ENCODE measurements at places on chromosomes 4 and X.

- no peak for DNase-seq
Measured at GRCh38 chrX:154495472-154495922, 5.1 kb upstream of the SLC10A3 start.

- DNase-seq: no peak
Measured at GRCh38 chr4:6560416-6561172, 14.4 kb upstream of the MAN2B2 start.

DNA sequence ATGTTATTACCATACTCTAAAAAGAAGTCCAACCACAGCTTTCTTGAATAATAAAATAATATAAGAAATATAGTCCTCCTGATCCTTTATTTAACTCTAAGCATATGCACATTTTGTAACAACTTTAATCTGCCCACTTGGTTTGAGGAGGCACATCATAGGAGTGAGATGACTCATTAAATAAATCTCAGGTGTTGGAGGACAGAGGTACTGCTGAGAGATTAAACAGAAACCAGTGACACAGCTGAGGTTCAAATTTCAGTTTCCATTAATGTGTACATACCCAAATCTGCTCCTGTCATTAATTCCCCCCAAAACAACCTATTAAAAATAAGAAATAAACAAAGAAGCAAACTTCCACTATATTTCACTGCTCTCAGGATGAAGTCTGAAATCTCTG, 211.0 kb downstream of the KCTD8 start:
- no peak for DNase-seq

DNA sequence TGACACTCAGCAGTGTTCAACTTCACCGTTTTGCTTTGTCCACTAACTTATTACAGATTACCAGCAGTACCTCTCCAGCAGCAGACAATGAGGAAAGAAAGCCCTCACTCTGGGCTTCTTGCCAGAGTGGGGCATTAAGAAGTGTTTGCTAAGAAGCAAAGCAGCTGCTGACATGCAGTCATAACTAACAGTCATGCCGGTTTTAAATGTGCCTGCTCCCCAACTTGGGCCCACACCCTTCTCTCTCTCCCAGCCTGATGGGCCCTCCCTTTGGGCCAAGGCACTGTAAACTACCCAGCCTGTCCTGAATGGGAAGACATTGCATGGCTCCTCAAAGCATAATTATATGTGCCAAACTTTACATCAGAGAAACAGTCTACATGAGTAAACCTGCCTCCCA, 54.6 kb upstream of the HHIP start:
- no peak for DNase-seq

DNA sequence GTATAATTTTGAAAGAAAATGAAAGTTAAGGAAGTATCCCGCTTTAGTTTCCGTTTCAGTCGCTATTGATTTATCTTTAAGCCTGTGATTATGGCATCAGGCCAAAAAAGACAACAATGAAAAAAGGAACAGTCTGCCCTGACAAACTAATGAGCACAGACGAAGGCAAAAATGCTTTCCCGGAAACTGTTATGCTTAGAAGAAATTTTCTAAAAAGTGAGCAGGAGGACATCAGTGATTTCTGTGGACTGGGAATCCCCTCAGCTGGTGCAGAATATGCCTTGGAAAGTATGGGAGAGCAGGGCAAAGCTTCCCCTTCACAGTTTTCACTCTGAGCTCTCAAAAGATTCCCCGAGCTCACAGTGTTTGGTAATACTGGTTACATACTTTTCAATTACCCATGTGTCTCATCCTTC, 5.1 kb upstream of the CXCL10 start:
- DNase-seq: no peak

GRCh38 chrX:96403446-96403845, 281.2 kb upstream of the DIAPH2 start:
- no peak for DNase-seq

DNA sequence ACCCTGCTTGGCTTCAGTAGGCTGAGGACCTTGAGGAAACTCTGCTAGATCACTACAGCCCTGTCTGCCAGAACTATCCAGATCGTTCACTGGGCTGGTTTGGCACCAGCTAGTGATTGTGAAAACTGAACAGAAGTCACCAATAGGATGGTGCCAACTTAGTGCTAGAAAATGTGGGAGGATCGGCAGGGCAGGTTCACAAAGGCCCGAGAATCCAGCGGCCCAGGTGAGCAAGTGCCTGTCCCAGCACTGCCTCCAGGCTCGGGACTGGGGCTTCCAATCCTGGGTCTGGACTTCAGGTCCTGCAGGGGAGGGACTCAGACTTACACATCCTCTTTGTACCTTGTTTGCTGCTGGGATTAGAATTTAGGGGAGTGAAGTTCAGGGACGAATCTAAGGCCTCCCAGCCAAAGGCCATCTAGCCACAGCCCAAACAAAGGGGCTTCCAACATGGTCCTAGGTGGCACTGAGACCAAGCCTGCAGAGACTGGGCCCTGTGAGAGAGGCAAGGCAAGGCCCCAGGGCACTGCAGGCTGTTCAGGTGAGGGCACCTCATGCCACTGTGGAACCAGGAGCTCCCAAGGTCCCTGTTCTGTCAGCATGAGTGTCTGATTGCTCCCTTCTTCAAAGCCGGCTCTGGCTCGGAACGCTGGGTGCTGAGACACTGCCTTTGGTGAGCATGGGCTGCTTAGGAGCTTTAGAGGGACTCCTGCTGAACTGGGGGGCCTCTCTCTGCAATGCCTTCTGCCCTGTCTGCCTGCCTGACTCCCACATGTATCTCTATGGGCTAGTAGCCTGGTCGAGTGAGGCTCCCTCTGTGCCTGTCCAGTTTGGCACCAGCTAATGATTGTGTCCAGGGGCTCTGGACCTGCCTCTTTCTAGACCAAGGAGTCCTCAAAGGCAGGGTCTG, 20.7 kb upstream of the ZNF185 start:
- DNase-seq: no peak

GRCh38 chrX:13110433-13111324, 66.3 kb upstream of the FAM9C start:
- no peak for DNase-seq

DNA sequence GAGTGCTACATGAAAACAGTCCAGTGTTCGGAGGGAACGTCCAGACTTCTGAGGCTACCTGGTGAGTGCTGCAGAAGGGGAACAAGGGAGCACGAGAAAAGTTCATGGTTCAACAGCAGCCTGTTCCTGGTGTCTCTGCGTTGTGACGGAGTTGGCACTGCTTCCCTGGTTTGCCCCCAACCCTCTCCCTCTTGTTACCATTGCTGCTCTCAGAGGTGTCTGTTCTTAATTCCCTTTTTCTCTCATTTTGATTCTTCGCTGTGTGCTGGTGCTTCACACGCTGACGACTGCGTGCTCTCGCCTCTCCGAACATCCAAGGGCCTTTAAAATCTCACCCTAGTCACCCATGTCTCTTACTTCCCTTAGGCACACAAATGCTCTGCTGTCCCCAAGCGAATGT, 1.6 kb upstream of the FAM149A start:
- DNase-seq: no peak

DNA sequence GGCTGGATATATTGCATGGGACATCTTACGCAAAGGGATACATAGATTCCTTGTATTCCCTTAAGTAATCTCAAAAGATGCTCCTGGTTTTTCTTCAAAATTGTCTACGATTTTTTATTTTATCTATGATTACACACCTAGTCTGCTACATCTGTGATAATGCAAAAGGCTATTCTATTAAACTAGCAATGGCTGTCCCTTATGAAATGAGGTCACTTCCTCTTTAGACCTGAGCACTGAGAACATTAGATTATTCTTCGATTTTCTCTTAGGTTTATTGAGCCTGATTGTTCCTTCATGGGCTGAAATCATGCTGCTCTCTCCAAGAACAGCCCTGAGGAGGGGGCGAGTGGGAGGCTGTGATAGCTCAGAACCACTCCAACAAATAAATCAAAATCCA, 126.8 kb upstream of the ENPP6 start:
- no peak for DNase-seq

GRCh38 chr4:105305019-105305836, 158.6 kb downstream of the TET2 start:
- no peak for DNase-seq

GRCh38 chrX:140762061-140762460, 52.5 kb downstream of the LINC00632 start:
- DNase-seq: no peak

DNA sequence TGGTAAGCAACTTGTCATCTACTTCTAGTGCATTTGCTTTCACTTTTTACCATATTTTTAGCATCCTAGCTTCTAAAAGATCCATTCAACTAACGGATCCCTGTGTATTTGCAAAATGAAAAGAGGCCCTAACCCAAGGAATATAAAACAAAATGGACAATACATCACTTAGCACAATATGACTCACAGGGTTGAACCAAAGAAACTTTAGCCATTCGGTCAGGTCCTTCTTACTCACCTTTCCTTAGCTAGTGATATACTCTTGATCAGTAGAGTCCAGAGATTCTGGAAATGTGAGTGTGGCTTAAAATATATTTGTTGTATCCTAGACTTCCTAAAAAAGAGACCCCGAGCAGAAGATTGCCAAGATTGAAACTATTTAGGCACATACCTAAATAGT, 19.5 kb downstream of the TMPRSS11E start:
- no peak for DNase-seq

- DNase-seq: no peak
Measured at GRCh38 chr4:174314770-174315169, 31.1 kb downstream of the CEP44 start.

DNA sequence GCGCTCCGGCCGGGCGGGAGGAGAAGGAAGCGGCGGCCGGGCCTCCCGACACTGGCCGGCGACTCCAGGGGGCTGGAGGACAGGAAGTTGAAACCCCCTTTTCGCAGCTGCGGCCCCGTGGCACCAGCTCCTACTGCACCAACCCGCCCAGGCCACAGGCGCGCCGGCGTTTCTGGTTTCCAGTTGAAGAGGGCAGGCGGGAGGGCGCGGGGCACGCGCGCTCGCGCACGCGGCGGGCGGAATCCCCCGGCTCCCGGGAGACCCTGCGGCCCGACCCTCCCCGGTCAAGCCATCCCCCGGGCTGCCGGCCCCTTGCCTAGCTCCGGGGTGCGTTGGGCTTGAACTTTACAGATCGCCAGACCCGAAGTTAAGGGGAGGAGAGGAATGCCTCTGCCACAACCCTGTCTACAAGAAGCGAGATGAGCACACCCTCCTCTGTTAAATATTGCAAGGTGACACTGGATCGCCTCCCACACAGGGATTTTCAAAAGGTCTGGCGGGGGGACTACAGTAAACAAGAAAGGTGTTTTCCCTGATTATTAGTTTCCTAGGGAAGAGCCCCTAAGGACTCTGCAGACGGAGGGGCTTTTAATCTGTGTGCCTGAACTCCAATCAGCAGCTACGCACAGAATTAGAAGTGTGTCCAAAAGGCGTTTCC, 1.4 kb downstream of the ELOVL6 start:
- DNase-seq: peak; percentile 45

GRCh38 chr4:25938366-25938765, 24.3 kb downstream of the SMIM20 start:
- no peak for DNase-seq

DNA sequence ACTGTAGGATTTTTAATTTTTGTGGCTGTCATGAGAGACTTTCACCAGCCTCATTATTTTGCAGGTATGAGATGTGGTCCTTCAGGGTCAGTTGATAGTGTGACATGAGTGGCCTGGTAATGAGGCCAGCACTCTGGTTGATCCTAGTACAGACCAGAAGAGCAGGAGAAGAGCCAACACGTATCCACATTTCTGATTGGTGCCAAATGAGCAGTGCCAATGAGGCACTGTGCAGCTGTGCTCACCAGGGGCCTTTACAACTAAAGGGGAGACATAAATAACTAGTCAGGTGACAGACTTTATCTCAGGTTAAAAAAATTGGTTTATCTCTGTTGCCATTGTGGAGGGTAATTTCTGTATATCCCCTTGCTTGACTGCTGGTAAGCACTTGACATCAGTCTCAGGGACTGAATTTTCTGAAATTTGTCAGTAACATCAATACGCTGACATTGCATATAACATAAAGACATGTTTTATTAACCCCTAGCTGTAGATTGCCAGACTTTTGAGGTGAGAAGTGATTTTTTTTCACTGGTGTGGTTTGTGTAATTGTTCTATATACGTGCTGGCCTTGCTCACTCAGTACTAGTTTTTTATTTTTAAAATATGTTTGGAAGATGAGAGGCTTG, 101.2 kb downstream of the AFF1 start:
- no peak for DNase-seq

GRCh38 chrX:15310117-15310516, 5.3 kb downstream of the ASB11 start:
- DNase-seq: no peak

DNA sequence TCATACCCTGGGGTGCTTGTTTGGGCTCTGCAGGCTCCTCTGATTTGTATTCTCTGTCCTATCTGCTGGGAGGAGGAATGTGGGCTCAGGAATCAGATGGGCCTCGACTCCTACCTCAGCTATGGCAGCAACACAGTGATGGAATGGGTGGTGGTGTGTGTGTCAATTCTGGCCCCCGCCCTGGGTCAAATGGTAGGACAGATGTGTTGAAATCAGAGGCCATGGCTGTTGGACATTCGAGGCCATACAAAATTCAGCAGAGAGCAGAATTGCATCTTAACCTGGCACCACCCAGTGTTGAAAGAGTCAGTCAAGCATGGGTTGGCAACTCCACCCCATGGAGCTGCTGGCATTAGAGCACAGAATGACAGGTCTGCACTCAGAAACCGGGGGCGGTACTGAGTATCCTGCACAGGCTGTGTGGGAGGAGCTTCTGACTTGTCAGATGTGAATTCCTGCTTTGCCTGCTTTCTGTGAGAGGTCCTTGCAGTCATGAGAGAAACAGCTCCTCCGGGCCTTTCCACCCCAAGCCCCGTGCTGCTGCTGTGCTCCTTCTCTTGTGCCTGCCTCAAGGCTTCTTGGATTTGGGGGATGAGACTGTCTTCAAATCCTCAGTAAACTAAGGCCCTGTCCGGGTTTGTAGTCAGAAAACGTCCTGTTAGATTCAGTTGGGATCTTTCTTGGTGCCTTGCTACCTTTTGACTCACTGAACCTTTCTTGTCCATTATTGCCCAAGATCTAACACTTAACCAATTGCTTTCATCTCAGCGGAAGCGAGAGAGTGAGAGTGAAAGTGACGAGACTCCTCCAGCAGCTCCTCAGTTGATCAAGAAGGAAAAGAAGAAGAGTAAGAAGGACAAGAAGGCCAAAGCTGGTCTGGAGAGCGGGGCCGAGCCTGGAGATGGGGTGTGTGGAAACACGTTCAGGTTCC, 13.0 kb downstream of the DKC1 start:
- DNase-seq: no peak

- no peak for DNase-seq
Measured at GRCh38 chrX:80792205-80792604, 17.5 kb downstream of the BRWD3 start.

DNA sequence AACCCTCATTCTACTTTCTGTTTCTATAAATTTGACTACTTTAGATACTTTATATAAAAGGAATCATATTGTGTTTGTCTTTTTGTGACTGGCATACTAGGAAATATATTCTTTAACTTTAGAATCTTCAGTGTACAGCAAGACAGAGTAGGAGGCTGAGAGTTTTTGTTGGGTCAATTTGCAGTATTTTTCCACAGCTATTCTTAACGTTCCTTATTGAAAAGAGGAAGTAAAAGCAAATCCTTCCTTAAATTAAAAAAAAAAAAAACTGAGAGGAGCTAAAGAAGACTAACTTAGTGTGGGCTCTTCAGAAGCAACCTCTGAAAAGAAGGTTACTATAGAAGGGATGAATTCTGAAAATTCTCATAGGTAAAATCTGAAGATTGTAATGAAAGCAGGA, 1194.6 kb downstream of the ADGRL3 start:
- no peak for DNase-seq

- no peak for DNase-seq
Measured at GRCh38 chr4:97866821-97867556, 276.3 kb downstream of the STPG2 start.

GRCh38 chr4:1910643-1911042, 39.5 kb downstream of the NSD2 start:
- no peak for DNase-seq

All from activated CD4-positive, alpha-beta T cell treated with anti-CD3 and anti-CD28 coated beads for 1 hour (primary cell).